Right cardiac atrium (tissue), 5 donors: ENCODE measurements at places on chromosomes 2 and 18. TPM values are rescaled to one million over a fixed set of nuclear protein-coding genes. Genes with fewer than 3 reads are reported as not detected.

Gene C2orf72
- not detected for total RNA-seq

Gene REG3G
- not detected for total RNA-seq

Gene BCL2
- 4.6 TPM for total RNA-seq

Gene CCDC93
- 19.7 TPM for total RNA-seq

Gene TTC32
- 8.7 TPM for total RNA-seq

Gene KIAA2012
- total RNA-seq: not detected

Gene ITGA4
- 2.2 TPM for total RNA-seq

GRCh38 chr2:144518748-144519596, 947 bp downstream of the ZEB2 start:
- DNase-seq: no peak

- DNase-seq: no peak
Measured at GRCh38 chr18:29712785-29713184, 1329.8 kb downstream of the DSC3 start.

DNA sequence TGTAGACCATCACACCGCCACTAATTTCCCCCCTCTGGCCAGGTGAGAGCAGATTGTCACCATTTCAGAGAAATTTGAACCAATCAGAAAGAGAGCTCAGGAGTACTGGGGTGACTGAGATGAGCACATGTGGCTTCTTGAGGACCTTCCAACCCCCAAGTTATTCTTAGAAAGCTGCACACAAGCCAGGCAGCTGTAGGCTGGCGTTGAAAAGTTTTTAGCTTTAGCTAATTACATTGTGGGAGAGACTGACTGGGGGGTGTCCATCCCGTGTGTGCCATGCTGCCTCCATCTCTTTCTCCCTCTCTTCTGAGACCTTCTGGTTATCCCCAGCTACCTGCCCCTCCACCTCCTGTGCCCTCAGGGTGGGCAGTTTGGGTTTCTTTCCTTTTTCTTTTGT, 154.0 kb downstream of the AGAP1 start:
- DNase-seq: no peak

DNA sequence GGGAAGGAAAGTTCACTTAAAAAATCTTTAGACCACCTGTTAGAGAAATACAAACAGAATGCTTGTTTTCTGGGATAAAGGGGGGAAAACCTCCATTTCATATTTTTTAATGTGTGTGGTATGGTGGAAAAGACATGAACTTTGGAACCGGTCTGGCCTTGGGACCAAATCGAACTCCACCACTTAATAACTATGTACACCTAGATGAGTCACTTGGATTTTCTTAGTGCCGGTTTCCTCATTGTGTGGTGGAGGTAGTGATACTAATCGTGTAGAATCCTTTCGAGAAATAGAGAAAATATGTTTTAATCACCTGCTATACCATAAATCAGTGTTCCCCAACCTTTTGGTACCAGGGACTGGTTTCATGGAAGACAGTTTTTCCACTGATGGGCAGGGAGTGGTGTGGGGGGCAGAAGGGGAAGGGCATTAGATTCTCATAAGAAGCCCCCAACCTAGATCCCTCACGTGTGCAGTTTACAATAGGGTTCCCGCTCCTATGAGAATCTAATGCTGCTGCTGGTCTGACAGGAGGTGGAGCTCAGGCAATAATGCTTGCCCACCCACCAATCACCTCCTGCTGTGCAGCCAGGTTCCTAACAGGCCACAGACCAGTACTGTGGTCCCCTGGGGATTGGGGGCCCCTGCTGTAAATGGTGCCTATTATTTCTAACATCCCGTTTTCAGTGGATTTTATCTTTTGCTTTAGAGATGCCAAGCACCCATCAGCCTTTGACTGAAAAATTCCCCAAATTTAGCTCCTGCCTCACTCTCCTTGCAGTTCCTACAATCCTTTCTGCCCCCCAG, 308.8 kb downstream of the PRKCE start:
- no peak for DNase-seq

DNA sequence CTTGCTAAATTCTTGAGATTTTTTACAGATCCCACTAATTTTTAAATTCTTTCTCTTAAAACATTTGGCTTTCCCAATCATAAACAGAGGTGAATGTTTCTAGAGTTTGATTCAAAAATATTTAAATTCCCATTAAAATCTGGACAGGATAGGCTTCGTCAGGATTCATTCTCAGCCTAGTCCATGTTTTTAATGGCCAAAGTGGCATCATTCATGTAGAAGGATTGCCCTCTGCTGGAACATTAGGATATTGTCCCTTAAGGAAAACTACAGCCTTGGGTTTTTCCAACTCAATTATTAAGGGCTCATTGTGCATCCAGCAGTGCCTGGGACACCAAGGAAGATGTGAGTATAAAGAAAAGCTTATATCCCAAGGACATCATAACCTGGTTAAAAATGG, 71.7 kb downstream of the TPGS2 start:
- no peak for DNase-seq

- no peak for DNase-seq
Measured at GRCh38 chr2:219661955-219662395, 34.5 kb downstream of the SLC4A3 start.

DNA sequence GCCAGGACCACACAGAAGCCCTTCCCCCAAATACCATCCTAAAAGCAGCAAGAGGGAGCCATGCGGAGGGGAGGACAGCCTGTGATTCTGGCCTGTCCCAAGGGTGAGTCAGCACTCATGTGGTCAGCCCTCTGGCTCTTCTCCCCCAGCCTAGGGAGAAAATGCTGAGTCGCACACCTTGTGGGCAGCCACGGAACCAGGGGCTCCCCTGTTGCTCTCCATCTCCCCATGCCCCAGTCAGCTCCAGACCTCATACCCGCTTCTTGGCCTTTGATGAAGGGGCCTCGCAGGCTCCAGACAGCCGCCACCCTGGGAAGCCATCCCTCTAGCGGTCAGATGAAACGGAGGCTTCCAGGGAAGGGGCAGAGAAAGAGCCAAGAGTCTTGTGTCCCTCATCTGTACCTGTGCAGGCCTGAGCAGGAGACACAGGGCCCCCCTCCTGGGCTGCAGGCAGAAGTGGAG, 181.3 kb upstream of the SIX2 start:
- no peak for DNase-seq

GRCh38 chr2:16821692-16822091, 156.1 kb upstream of the CYRIA start:
- no peak for DNase-seq

DNA sequence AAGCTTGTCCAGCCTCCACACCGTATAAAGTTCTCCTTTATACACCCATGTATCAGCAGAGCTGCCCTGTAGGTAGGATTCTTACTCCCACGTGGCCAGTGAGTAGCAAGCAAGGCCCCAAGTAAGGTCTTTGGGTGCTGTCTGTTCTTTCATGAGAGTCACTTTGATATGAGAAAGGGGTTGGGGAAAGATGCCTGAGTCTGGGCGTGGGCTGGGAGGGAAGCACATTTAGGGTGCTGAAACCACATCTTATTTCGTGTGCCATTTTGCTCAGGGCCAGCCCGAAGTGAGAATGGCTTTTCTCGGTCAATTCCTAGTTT, 436 bp upstream of the ITPRIPL1 start:
- no peak for DNase-seq

DNA sequence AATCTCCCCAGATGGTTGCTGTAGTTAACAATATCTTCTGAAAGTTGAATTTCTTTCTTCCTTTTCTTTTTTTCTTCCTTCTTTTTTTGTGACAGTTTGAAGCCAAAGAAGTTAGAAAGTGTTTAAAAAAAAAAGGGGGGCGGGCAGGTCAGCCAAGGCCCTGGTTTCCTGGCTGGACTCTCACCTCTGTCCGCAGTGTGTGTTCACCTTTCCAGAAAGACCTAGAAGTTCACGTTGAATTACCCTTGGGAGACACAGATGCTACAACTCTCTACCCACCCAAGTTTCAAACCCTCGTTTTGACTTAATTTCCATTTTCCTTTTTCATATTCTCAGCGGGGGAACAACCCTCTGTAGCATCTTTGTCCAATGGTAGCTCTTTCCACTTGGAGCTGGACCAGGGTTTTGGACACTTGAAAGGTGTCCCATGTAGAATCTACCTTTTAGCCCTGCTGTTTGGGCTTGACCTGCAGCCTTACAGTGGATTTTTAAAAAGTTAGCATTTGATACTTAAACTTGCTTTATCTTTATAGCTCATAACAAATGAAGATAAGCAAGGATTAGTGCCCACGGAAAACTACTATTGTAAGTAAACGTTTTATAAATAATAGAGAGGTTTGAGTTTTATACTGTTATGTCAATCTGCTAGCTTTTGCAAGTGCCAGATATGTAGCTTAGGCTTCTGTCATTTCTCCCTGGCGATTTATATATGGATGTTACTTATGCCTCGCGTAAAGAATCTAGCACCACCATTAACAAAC, 20.0 kb downstream of the MEP1B start:
- DNase-seq: no peak

GRCh38 chr2:200203381-200203827, 103.1 kb upstream of the SPATS2L start:
- no peak for DNase-seq

DNA sequence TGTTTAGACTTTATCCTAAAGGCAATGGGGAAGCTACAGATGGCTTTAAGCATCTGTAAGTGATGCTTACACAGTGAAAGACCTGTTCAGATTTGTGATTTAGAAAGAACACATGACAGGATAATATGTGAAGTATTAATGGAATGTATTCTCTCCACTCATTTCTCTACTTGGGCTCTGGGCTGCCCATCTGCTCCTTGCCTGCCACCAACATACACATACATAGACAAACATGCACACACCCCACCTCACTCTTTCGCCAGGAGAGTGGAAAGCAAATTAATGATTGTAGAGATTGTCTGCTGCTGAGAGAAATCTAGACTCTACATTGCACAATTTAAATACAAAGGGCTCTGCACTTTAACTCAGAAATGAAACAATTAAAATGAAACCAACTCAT, 61.0 kb upstream of the NFE2L2 start:
- DNase-seq: no peak

- DNase-seq: no peak
Measured at GRCh38 chr2:152499331-152499816, 164.4 kb downstream of the FMNL2 start.

GRCh38 chr2:172864182-172864581, 128.5 kb downstream of the RAPGEF4 start:
- peak; percentile 84 for DNase-seq

DNA sequence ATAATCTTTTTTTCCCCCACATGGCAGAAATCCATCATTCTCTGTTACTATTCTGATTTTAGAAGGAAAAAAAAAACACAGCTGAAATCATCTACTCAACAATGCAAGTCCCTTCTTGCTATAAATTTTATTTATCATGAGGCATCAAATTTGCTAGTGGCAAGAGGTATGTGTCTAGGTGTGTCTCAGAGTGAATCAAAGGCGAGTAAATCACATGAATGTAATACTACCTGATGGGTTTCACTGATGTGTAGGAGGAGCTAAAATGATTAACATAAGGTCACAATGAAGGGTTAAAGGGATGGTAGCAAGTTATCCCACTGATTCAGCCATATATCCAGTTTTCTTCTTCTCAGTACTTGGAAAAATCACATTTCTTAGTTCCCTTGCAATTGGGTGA, 24.5 kb upstream of the PELI1 start:
- no peak for DNase-seq

DNA sequence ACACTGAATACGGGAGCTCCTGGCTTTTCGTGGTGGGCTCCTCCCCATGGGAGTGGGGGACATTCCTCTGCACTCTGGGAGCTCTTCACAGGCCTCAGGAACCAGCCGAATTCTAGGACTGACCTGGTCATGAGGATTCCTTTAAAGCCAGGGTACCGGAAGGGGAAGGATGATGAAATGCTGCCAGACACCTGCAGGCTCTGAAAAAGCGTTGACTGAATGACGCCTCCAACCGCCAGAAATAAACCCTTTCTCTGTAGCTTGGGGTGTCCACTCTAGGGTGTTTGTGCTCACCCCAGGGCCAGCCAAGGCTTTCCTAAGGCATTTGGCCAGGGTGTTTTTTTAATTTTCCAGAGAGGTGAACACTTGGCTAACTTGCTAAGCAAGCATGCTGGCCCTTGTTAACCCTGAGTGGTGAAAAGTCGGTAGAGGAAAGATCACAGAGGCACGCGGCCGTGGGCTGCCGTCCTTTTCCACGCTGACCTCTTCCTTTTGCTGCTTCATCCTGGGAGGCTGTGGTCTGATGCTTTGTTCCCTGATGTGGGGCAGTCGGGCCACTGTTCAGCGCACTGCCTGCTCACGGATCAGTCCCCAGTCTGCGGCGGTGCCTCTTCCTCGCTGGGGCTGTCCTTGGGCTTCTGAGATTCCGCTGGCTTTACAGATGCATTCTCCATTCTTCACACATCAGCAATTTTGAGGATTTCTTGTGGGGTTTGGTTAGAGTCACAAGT, 32.0 kb downstream of the IMPA2 start:
- DNase-seq: no peak

GRCh38 chr2:130381619-130382018, 25.8 kb downstream of the PTPN18 start:
- DNase-seq: no peak

DNA sequence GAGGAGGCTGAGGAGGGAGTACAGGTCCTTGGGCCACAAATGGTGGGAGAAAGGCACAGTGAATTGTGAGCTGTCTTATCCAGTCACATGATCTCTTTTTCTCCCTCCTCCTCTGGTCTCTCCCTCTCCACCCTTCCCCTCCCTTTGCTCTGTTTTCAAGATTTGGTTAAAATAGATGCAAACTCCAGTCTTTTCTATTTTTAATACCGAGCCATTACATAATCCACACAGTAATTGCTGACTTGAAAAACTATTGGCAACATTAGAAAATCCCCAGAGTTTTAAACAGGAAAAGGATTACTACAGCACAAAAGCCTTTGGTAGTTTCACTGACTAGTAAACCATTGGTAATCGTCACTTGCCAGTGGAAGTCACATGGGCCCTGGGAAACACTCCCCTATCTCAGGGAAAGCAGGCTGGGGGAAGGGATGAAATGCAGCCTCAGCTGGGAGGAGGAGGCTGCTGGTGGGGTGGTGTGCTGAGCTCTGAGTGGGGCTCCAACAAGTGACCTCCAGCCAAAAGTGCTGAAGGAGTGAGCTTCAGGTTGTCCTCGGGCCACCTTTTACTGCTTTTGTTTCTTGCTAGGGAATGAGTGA, 57.4 kb upstream of the PCBP1 start:
- DNase-seq: peak; percentile 83

GRCh38 chr2:88683160-88684021, 8.1 kb upstream of the RPIA start:
- DNase-seq: no peak
